ENCODE measurements at places on chromosomes 12 and 14.

GRCh38 chr12:9039397-9039977 lies 50.1 kb downstream of the KLRG1 start:
- no peak for DNase-seq

- no peak for DNase-seq
Observed at GRCh38 chr12:28622406-28622805, 432.1 kb downstream of the CCDC91 start.

DNA sequence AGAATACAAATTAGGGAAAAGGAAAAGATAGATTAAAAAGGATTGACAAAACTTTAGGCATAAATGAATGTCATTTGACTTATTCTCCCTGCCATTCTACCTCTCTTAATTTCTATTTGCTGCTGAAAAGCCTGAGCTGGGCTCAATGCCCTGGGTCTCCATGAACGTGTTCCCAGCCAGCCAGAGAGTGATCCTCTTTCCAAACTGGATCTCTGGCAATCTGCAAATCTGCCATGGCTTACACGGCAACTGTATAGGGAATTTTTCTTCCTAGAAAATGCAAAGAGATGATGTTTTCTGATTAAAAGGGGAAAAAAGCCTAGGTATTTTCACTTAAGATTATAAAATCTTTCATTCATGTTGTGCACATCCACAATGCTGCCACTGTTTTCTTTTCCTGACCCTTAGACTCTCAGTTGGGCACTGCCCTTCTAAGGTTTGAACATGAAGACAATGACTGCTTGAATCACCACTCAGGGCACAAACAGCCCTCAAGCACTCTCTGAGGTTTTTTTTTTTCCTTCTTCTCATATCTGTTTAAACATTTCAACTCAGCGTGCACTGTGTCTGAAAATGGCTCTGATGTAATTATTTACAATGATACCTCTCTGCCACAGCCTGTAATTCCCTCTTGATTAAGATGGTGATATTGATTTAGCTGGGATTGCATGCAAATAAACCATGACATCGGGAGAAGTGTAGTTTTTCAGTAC lies 60.3 kb downstream of the DACT1 start:
- DNase-seq: no peak

DNA sequence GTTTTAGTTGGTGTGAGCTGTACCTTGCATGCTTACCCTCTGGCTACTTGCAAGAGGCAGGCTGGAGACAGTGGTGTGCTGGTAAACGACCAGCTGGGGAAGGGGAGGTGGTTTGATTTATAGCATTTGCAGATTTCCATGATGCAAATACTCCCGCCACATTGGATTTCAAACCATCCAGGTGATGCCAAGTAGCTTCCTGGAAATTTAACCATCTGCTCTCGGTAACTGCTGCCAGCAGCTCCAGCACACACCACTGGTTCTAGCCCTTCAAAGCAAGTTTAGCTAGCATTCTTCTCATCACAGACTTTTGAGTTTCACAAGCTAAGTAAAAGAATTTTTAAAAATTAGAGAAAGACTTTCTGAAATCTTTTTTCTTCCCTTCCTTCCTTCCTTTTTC lies 104.5 kb upstream of the AMIGO2 start:
- DNase-seq: no peak

DNA sequence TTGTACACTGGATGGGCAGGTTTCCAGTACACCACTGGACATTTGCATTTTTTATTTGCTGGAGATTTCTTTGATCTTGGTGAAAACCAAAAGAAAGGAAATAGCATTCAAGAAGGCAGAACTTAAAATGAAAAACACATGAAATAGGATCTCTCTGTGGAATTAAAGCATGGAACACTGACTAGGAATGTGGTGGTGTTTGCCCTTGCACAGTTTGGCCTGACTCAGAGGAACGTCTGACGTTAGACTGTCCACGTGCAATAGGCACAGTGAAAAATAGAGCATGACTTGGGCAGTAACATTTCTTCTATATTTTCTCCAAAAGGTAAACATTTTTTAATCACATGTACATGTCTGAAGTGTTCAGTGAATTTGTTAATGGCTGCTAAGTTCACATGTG lies 474.1 kb upstream of the PRICKLE1 start:
- DNase-seq: no peak

DNA sequence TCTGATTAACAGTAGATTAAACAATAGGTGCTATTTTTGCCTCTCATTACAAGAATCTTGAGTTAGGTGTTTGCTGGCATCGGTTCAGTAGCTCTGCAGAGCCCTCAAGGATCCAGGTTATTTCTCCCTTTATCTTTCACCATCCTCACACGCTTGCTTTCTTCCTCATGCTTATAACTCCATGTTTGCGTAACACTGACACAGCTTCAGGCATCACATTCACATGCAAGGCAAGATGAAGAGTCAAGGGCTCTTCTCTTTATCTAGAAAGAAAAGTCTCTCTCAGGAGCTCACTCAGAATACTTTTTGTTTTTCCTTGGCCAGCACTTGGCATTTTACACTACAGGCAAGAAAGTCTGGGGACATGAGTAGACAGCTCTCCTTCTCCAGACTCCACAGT lies 24.2 kb upstream of the PTHLH start:
- no peak for DNase-seq

DNA sequence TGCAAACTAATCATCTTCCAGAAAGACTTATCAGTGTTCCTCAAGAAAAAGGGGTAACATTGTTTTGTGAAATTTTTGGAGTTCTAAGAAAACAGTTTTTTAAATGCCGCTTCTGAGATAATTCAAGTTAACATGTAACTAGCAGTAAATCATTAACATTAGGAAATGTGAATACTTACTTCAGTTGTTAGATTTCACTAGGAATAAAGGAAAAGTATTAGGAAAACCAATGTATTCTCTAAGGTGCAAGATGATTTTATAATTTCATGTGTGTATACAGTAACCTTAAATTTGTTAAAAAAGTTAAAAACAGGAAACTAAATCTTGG lies 36.8 kb downstream of the PAPOLA start:
- no peak for DNase-seq

DNA sequence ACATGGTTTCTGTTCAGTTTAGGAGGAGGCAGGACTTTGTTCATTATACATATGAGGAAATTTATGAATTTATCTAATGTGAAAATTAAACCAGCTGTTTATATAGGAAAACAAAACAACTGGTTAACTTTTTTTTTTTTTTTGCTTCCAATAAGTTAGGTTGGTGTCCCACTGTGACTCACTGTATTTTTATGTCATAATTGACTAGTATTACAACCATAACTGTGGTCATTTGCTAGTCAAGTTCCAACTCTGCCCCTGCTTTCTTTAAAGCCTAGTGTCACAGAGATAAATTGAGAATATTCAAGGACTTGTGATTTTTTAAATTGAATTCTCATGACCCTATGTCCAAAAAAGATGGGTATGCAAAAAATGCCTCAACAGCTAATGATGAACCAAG lies 227.7 kb downstream of the BCAT1 start:
- no peak for DNase-seq

GRCh38 chr14:24513009-24513408 lies 4.9 kb upstream of the CMA1 start:
- no peak for DNase-seq

GRCh38 chr12:96221391-96221790 lies 27.2 kb downstream of the ELK3 start:
- DNase-seq: no peak

DNA sequence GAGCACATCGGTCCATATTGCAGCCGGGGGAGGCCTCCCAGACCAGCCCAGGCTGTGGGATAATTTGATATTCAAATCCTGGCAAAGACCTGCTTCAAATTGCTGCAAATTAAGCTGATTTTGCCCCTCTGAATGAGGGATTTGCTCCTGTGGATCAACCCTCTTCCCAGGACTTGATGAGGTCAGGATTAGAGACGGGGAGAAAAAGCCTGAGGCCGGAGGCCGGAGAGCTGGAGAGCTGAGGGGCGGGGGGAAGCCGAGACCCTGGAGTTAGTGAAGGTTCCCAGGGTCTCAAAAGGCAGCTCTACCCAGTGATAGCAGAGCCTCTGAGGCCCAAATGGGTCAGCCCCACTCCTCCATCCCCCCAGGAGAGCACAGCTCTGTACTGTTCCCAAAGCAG lies 17.5 kb upstream of the VSX2 start:
- no peak for DNase-seq

GRCh38 chr14:53942970-53943750 lies 13.5 kb downstream of the BMP4 start:
- DNase-seq: no peak

DNA sequence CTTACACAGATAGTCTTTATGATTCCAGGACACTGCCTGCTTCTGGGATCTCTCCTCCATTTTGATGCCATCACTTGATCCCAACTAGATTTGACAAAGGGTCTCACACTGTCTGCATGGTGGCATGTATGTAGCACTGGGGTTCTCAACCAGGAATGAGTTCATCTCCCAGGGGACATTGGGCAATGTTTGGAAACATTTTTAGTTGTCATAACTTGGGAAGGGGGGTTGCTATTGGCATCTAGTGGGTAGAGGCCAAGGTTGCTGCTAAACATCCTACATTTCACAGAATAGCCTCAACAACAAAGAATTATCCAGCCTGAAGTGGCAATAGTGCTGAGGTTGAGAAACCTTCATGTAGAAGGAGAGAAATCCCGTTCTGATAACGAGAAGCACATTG lies 376.2 kb downstream of the DPF3 start:
- no peak for DNase-seq

DNA sequence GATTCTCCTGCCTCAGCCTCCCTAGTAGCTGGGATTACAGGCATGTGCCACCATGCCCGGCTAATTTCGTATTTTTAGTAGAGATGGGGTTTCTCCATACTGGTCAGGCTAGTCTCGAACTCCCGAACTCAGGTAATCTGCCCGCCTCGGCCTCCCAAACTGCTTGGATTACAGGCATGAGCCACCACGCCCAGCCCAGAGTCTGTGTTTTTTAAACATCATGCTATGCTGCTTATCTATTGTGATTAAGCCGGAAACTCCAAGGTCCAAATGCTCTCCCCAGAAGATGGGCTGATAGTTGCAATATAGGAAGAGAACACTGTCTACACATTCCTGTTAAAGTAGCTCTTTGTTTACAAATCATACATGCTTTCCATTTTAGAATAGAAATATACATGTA lies 30.5 kb upstream of the MAX start:
- DNase-seq: no peak

DNA sequence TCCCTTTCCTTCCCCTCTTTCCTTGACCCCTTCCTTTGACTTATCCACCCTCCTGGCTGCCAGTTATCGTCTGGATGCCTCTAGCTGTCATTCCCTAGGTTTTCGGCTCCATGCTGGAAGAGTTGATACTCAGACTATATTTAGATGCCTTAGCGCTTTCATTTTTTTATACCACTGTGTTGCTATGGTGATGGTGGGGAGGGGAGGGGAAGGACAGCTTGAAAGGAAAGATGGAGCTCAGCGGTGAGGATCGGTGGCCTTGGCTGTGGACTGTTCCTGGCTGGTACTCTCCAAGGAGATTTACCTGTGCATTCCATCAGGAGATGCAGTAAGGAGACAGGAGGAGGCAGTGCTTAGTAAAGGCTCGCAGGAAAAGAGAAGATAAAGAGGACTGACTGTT lies 108.7 kb downstream of the SLC8A3 start:
- no peak for DNase-seq

DNA sequence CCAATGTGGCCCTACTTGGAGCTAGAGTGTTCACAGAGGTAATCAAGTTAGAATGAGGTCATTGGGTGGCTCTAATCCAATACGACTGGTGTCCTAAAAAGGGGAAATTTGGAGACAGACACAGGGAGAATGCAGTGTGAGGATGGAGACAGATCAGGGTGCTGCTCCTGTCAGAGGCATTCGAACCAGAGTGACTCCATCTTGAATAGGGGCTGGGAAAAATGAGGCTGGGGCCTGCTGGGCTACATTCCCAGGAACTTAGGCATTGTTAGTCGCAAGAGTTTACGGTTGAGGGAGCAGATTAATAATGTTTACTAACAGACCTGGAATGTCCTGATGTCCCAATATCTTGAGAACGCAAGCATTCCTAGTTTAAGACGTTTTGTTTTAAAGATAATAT lies 20.2 kb downstream of the TNFAIP2 start:
- no peak for DNase-seq

- no peak for DNase-seq
Observed at GRCh38 chr12:2013527-2014223, 9.4 kb upstream of the DCP1B start.

DNA sequence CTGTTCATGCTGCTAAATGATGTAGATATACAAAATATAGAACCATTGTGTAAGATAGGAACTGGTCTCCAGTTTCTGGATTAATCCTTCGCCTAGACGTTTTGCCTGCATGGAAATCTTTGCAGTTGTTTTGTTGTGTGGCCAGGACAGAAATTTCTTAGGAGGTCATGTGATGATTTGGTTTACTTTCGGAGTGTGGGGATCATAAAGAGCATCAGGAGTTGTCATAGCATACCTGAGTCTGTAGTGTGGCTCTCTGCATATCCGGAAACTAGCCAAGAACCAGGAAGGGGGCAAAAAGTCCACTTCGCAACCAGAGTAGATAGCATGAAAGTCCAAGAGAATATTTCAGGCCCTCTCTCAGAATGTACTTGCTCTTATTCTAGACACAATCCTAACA lies 3.1 kb downstream of the SAMD4A start:
- DNase-seq: no peak

GRCh38 chr12:13417516-13417915 lies 221.0 kb downstream of the EMP1 start:
- DNase-seq: no peak

- DNase-seq: no peak
Observed at GRCh38 chr14:81200054-81200453, 20.7 kb downstream of the GTF2A1 start.

DNA sequence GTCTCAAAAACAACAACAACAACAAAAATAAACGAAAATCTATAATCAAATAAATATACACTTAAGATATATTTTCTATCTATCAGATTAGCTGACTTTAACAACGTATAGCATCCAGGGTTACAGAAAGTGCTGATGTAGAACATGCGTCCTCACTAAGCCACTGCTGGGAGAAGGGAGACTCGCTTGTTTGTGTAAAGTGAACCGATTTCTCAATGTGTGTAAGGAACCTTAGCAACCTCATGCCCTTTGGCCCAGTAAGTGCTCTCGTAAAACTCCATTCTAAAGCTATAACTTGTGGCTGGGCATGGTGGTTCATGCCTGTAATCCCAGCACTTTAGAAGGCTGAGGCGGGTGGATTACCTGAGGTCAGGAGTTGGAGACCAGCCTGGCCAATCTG lies 23.8 kb downstream of the NFKBIA start:
- DNase-seq: no peak

- DNase-seq: no peak
Observed at GRCh38 chr12:45938566-45938965, 51.8 kb downstream of the SCAF11 start.

DNA sequence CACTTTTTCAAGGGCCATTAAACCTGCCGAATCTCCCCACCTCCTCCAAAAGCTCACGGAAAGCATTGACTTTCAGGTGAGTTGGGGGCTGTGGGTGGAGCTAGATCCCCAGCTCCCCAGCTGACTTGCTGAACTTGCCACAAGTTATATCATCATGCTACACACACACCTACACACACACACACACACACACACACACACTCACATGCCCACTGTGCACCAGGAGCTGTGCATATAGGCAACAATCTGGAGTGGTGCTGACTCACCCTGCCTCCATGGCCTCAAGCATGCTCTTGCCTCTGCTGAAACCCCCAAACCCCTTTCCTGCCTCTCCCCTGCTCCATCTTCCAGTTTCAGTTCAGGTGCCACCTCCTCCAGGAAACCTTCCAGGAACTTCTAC lies 26.1 kb downstream of the SERPINA3 start:
- no peak for DNase-seq

GRCh38 chr14:68403191-68404145 lies 389.4 kb downstream of the ZFP36L1 start:
- DNase-seq: no peak

All from effector CD8-positive, alpha-beta T cell (primary cell).